Activated T-helper 1 cell treated with anti-CD3 and anti-CD28 coated beads, Interleukin-2, amount 50 U/mL, for 16 hours (primary cell): ENCODE measurements at places on chromosomes 2 and 18.

GRCh38 chr2:74525717-74526648 is at the start of gene DQX1:
TSS of gene DQX1 (minus strand) at chr2:74526231. CDS start at chr2:74525729, 502 bp downstream.
- no peak for DNase-seq

DNA sequence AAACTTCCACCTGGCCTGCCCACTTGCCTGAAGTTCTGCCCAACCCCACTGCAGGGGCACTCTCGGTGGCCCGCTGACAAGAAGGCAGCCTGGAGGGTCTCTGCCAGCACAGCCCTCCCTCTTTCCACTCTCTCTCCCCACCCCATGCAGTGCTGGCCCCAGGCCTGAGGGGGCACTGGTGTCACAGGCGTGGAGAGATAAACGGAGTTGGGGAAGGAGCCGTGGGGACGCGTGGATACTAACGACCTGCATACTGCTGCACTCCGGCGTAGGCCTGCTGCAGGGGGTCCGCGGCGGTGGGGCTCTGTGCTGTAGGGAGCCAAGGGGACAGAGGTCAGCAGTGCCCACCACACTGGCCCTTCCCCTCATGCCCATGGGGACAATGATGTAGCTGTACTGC is 299.3 kb downstream of the CELF4 start:
- DNase-seq = no peak

DNA sequence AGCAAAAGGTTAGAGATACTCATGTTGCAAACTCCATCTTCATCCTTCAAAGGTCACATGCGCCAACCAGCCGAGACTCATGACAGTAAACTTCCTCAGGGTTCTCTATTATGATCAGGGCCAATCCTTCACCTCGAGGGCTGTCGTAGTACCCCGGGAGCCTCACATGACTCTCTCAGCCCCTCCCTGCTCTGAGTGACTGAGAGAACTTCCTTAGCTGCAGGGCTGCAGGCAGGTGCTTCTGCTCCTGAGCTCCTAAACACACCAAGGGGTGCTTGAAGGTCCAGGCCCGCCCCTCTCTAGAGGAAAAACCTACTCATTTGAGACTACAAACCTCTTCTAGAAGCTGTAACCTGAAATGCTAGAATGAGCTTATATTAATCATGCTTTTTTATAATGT is 48.2 kb downstream of the LONRF2 start:
- DNase-seq = no peak

GRCh38 chr2:99960790-99961189 is 181.6 kb downstream of the AFF3 start:
- no peak for DNase-seq

GRCh38 chr18:54774981-54775665 is 53.2 kb upstream of the RAB27B start:
- no peak for DNase-seq

DNA sequence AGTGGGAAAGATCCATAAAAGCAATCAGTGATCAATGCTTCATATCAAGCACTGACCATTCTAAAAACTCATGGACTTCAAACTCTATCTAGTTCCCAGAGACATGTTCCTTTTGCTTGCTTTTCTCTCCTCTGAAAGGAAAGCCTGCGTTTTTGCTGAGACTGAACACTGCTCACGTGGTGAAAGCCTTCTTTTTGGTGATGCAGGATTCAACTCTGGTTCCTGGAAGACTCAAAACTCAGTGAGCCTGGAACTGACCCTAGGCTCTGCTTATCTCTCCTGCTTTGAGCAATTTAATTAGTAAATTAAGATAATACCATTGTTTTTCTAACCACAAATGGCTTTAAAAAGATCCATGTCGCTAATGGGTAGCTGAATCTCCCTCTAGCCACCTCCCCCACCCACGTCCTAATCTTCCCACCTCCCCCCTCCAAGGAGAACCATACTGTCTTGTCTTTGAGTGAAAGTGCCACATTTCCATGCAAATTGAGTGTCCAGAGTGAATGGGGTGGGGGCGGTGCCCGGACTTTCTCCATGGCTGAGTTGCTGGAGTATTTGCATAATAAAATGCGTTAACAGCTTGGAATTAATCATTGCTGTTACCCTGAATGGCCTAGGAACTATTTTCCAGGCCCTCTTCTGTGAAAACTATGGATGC is 130.5 kb downstream of the BCL11A start:
- no peak for DNase-seq

GRCh38 chr18:5973099-5973498 is 77.8 kb upstream of the TMEM200C start:
- no peak for DNase-seq

DNA sequence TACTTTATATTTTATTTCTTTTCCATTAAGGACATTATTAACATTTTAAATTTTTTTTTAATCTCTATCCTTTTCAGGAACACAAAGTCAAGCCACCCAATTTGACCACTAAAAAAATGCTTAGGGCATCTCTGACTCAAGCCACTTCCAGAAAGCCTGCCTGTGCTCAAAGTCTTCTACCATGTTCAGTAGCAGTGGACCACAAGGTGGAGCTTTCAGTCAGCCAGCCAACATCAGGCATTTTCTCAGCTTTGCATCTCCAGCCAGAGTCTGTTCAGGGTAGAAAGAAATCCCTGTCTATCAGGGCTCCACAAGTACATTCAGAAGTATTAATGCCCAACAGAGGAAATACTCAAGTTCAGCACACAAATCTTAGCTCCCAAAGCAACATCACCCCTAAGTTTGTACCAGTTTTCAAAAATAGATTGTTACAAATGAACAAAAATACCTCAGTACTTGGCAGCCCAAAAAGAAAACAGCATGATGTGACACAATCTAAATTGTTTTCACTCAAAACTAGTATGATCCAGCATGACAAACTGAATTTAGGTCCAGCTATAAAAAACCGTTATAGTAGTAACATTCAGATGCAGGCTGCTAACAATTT is 37.6 kb downstream of the C18orf63 start:
- DNase-seq = no peak

DNA sequence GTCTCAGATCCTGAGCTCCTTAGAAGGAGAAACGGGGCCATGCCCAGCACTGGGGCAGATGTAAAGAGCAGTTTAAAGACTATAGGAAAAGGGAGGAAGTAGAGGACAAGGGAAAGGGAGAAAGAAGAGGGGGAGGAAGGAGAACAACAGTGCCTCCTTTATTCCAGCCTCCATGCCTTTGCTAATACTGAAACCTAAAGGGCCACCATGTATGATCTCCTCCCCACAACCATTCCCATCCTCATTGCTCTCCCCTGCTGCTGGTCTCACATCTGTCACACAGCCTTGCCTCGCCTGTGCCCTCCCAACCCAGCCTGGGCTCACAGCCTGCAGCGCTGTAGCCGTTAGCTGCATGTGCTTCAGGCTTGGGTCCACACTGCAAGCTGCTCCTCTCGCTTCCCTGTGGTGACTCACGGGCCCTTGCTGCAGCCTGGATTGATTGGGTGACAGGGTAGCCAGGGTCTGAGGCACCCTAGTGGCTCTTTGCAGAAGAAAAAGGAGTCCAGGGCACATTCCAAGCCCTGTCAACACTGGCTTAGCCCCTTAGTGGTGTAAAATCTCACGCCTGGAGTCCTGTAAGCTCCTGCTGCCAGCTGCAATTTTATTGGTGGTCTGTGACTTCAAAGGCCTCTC is 281.9 kb downstream of the SRBD1 start:
- DNase-seq = no peak

DNA sequence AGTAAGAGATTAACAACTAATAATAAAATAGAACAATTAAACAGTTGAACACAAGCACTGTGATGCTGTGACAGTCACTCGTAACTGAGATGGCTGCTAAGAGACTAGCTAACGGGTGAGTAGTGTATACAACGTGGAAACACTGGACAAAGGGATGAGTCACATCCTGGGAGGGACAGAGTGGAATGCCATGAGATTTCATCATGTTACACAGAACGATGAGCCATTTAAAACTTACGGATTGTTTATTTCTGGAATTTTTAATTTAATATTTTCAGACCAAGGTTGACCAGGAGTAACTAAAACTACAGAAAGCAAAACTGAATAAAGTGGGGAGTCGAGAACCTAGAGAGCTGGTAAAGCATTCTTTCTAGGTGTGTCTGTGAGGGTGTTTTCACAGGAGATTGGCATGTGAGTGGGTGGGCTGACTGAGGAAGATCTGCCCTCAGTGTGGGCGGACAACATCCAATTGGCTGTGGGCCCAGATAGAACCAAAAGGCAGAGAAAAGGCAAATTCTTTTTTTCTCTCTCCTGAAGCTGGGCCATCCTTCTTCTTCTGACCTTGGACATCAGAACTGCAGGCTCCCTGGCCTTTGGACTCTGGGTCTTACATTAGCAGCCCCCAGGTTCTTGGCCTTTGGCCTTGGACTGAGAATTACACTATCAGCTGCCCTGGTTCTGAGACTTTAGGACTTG is 14.6 kb downstream of the TMSB10 start:
- no peak for DNase-seq

- DNase-seq = no peak
Measured at GRCh38 chr2:220219371-220219770, 591.9 kb downstream of the SLC4A3 start.

DNA sequence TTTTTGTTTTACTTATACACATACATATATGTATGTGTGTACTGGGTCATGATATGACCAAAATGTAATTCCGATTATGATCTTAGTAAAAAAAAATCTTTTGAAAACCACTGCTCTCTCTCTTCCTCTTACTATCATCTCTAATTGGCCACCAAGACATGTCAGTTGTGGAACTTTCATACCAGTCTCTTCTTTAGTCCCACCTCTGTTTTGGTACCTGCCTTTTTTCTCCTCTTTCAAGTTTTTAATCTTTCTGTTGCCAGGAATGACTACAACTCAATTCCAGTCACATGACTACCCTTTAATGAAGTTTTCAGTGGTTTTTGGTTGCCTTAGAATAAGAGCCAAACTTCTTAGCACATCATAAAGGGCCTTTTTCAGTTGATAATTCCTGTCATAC is 17.1 kb downstream of the RBM44 start:
- DNase-seq = no peak

- DNase-seq = no peak
Measured at GRCh38 chr18:12531749-12532148, 124.0 kb downstream of the PRELID3A start.
